PC-9 (cell line): ENCODE measurements at places on chromosomes 2 and 18.
A peak's percentile ranks its signal among the peaks of the same experiment; 100 is the strongest.

- no peak for DNase-seq
Observed at GRCh38 chr2:70630761-70631160, 77.1 kb upstream of the TGFA start.

- peak; percentile 99 for DNase-seq
Observed at GRCh38 chr2:240232961-240233884, 92.8 kb upstream of the OTOS start.

- DNase-seq, result no peak
Observed at GRCh38 chr18:23870676-23871380, 143.7 kb upstream of the TTC39C start.

DNA sequence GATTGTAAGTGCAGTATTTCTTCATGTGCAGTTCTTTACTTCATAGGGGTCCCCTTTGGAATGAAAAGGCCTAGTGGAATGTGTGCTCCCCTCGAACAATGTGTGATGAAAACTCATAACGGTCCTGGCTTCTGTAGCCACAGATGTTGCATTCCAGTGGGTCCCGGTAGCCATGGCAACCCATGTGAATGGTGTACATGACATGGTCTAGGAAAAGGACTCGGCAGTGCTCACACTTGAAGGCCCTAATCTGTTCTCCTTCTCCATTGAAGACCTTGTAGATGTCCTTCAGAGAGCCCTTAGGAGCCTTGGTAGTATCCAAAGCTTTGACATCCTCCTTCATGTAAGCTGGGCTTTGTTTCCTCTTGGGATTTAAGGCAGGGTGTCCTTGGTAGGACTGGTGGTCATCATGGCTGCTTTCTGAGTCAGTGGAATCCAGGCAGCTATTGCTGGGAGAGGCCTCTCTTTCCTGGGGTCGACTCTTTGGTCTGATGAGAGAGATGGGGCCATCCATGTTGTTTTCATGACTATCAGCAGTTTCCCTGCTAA, 144.0 kb downstream of the IKZF2 start:
- DNase-seq, result no peak

GRCh38 chr2:173175222-173175621, 99.6 kb downstream of the MAP3K20 start:
- no peak for DNase-seq

GRCh38 chr2:66273933-66274490, 160.9 kb upstream of the MEIS1 start:
- no peak for DNase-seq

- DNase-seq, result no peak
Observed at GRCh38 chr2:238774071-238774470, 73.8 kb upstream of the TWIST2 start.

DNA sequence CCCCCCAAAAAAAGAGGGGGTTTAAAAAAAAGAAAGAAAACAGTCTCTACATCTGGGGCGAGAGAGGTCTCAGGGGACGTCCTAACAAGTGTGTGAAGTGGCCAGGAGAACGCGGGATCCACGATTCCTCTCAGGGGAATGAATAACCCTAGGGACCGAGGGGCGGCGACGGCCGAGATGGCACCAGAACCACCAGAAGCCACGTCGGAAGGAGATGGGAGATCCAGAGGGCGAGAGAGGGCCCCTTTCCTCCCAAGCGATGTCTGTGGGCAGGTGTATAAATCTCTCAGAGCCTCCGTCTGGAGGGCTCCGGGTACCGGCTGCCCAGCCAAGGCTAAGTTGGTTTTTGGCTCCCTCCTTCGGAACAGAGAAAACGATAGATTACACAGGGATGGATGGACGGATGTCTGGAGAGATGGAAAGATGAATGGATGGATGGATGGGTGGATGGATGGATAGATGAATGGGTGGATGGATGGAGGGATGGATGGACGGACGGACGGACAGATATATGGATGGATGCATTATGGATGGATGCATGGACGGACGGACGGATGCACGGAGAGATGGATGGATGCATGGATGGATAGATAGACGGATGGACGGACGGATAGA, 1.7 kb downstream of the EPHA4 start:
- DNase-seq, result no peak

DNA sequence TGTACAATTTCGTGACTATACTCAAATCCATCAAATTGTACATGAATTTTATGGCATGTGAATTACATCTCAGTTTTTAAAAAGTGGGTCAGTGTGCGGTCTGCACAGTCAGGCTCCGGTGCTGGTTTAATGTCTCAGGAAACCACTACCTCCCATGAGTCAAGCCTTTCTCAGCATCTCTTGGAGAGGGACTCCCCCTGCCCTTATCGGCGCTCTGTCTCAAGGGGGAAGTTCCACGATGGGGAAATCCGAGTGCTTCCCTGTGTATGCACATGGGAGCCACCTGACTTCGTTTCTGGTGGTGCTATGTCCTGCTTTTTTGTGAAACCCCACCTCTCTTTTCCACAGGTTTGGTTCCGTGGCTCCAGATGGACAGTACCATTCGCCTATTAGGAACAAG, 72.5 kb downstream of the ACOXL start:
- DNase-seq, result no peak

GRCh38 chr18:55607773-55608172, 19.8 kb upstream of the TCF4 start:
- DNase-seq, result no peak

- DNase-seq, result no peak
Observed at GRCh38 chr2:120938045-120938771, 202.5 kb downstream of the GLI2 start.

GRCh38 chr2:101291973-101292372, 16.5 kb downstream of the RNF149 start:
- DNase-seq, result no peak

DNA sequence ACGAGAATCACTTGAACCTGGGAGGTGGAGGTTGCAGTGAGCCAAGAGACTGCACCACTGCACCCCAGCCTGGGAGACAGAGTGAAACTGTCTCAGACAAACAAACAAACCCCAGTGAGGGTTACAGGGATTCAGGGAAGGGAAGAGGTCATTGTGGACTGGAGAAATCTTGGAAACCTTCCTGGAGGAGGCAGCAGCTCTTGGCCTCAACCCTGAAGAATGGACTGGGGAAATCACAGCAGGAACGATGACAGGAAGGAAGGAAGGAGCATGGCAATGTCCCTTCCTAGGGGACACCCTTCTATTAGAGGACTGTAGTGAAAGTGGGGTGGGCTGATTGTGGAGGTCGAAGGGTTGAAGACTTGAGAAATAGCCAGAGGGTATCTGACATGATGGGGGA, 72.5 kb downstream of the DNMT3A start:
- DNase-seq, result no peak

GRCh38 chr18:8040021-8040420, 472.9 kb downstream of the PTPRM start:
- DNase-seq, result no peak

GRCh38 chr2:38617301-38617700, 14.6 kb upstream of the HNRNPLL start:
- DNase-seq, result no peak

DNA sequence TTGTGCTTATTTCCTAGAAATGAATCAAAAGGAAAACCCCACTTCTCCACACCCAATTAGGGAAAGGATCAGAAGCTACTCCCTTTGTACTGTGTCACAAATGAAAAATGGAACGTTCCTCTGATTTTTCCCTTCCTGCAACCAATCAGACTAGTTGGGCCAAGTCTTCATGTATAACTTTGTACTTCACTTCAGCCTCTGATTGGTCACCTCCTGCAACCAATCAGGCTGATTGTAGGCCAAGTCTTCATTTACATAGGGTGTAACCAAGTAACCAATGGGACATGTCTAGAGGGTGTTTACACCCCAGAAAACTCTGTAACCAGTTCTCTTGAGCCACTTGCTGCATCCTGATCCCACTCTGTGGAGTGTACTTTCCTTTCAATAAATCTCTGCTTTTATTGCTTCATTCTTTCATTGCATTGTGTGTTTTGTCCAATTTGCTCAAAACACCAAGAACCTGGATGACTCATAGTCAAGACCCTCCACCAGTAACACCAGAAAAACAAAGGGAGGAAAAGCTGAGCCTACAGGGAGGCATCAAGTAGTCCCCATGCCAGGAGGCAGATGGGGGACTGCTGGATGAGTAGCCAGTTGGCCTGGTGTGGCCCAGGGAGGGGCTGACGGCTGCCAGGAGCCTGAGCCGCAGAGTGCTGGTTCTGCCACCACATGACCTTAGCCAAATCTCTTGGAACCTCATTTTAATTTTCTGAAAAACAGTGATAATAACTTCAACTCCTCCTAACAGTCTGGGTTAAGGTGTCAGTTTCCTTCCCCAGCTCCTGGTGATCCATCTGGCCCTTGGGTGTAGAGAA, 46.1 kb downstream of the SOWAHC start:
- no peak for DNase-seq

GRCh38 chr2:221360742-221361141, 211.4 kb downstream of the EPHA4 start:
- DNase-seq, result no peak

GRCh38 chr2:65429786-65430602, 2.4 kb downstream of the SPRED2 start:
- DNase-seq, result peak; percentile 38

DNA sequence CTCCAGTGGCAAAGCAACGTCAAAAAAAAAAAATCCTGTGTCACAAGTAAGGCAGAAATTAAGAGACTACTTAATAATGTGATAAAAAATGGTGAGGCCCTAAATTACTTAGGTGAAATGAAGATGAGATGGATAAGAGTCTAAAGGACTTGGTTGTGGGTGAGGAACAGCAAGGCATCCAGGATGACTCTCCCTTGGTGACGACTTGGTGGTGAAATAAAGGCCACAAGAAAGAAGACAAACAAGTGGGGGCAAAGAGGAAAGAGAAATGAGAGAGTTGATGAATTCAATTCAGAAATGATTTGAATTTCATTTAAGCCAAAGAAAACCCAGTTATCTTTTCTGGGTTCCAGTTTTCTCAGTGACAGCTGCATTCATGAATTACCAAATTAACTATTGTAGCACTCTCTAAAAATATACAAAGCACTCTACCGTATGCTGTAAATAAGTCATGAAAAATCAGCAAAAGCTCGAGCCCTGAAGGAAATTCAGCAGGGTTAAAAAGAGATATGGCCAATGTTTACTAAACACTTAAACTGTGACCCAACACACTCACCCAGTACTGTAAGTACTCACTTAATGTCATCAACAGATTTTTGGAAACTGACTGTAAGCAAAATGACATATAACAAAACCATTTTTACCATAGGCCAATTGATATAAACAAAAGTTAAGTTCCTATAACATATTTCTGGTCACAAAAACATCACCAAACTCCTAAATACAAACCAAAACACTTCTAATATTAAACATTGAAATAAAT, 1.4 kb downstream of the METTL8 start:
- DNase-seq, result no peak

DNA sequence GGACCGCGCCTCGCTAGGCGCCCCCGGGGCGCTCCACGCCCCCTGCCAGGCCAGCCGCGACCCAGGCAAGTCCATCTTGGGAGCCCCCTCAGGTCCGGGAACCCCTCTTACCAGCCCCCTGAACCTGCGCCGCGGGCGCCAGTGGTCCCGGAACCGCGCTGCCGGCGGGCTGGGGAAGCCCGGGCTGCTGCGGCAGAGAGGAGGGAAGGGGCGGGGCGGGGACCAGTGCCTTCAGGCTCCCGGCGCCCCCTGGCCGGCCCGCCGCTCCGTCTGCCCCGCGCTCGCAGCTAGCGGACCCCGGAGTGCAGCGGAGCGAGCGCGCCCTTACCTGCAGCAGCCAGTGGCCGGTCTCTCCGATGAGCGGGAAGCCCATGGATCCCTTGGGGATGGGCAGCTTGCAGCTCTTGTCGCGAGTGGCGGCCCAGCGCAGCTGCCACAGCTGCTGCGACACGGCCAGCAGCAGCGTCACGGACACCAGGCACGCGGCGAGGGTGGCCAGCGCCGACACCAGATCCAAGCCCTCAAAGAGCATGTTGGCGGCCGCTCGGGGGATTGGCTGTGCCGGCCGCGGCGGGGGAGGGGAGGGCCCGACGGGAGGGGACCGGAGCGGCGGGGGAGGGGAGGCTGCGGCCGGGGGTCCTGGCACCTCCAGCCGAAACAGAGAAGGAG, at the start of gene CYP26B1:
Gene CYP26B1 (minus strand): TSS at position 560 of the 669 bp plus-strand sequence. CDS start 28 bp downstream, at position 532.
- DNase-seq, result no peak

GRCh38 chr18:23530195-23530594, 26.9 kb downstream of the RMC1 start:
- DNase-seq, result no peak

- peak; percentile 85 for DNase-seq
Observed at GRCh38 chr2:207505728-207506127, 24.0 kb upstream of the CREB1 start.

- no peak for DNase-seq
Observed at GRCh38 chr2:40249577-40249976, 202.3 kb downstream of the SLC8A1 start.

DNA sequence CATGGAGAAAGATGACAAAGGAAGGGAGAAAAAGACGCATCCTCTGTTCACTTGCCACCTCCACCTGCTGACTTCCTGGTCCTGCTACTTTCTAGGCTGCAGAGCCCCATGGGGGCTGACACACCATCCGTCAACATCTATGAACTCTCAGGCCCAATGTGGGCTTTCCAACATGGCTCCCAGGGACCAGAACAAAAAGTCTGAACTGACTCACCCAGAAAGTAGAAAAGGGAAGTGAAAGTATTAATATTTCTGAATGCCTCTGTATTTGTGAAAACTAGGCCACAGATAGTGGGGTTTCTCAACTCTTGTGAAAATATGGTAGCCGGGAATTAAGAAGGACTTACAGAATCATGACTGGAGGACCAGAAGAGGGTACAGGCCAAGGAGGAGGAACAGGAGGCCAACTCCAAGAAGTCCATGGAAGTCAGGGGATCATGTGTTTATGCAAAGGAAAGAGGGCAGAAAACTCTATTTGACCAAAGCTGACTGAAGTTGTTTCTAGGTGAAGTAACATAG, 123.1 kb upstream of the CAB39 start:
- DNase-seq, result no peak

DNA sequence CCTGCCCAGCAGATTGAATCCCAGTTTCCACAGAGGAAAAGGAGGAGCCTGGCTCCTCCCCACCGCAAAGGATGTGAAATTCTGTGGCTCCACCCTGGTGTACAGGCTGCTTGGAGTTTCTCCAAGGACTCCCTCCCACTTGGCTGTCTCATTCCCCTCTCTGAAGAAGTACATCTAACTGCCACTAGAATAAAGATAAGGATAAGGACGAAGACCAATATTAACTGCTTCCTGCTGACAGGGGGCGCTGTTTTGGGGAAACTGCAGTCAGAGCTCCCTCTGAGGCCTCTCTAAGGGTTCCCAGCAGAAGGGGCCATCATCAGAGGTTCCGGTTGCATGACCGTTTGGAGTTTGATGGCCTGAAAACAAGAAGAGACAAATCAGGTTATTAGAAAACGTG, 790.9 kb downstream of the CPS1 start:
- DNase-seq, result no peak

DNA sequence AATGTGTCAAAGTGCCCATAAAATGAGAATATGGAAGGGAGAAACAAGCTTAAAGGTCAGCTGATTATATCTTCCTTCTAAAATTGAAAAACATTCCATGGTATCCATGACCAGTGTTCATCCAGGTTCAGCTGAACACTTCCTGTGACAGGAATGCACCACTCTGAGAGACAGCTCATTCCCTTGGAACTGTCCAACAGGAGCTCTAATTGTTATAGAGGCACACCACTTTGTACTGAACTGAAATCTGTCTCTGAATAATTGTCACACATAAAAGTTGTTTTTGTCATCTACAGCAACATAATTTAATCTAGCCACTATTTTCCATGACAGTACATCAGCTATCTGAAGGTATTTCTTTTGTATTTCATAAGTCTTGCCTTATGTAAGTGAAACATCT, 195.9 kb upstream of the ZNF804A start:
- DNase-seq, result no peak
